Hematopoietic multipotent progenitor cell treated with erythropoietin and hydrocortisone succinate and interleukin-3 and kit ligand, for 15 days (in vitro differentiated cells): ENCODE measurements at places on chromosomes 3 and 15.

- no peak for DNase-seq
Measured at GRCh38 chr15:39195961-39196486, 384.9 kb upstream of the THBS1 start.

DNA sequence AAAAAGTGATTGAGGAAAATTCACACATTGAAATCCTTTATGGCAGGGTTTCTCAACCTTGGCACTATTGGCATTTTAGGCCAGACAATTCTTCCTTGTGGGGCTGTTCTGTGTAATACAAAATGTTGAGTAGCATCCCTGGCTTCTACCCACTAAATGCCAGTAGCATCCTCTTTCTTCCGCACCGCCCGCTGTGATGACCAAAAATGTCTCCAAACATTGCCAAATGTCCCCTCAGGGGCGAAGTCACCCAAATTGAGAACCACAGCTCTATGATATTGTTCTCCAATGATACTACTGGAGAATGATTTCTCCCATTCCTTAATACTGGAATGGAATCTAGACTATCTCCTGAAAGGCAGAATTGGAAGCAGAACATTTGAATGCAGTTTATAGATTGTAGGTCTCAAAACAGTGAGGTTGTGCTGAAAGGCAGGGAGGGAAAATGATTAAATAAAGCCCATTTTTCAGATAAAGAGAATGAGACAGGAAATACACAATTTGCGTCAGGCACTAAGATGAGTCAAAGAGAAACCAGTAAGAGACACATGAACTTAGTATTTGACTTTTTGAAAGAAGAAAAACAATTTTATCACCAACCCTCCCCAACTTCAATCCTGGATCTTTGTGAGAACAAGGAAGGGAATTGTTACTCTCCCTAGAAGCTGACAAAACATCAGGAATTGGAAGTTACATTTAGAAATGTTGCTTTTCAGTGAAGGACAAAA is 101.6 kb upstream of the TNIK start:
- DNase-seq = no peak

GRCh38 chr15:39397883-39398282 is 183.0 kb upstream of the THBS1 start:
- DNase-seq = no peak

- DNase-seq = no peak
Measured at GRCh38 chr3:105304487-105304886, 62.2 kb upstream of the ALCAM start.

DNA sequence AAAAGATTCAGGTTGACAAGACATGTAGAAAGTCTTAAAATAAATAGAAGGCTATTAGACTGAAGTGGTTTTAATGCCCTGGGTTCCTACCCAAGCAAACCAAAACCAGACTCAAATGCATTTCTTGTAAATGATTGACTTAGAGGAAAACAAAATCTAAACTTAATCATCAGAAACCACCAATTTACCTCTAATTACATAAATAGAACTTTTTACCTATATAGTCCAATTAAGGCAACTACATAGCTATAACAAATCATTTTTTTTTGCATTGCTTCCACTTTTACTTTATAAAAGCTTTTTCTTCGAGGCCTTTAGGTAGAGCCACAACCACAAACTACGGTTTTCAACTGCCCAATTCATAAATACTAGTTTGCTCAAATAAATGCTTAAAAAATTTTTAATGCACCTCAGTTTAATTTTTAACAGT is 231.3 kb upstream of the ARHGEF26 start:
- no peak for DNase-seq

GRCh38 chr3:79367066-79367465 is 400.7 kb downstream of the ROBO1 start:
- DNase-seq = no peak

DNA sequence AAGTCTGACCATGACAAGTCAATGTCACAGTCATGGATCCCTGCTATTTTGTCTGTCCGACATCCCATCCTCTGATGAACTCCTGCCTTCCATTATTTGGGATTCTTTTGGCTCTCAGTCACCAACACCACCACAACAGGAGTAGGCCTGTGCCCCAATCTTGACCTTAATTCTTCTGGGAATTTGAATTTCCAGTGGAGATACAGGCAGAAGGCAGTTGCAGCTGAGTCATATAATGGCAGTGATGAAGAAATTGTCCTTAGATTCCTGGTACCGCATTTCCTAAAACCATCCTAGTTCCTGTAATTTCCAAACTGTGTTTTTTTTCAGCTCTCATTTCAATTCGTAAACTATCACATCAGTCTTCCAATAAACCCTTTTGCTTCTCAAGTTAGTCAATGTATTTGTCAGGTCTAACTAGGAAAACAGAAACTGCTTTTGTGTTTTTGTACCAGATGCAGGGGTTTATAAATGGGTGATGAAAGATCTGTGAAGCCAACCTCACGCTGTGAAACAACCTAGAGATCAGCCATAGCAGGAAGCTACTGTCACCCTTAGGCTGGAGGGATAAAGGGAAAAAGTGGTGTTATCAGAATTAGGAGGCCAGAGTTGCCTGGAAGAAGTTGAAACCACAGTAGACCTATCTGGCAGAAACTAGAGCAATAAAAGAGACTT is 126.3 kb upstream of the TMEM108 start:
- no peak for DNase-seq

- no peak for DNase-seq
Measured at GRCh38 chr3:126026761-126027160, 57.2 kb downstream of the SLC41A3 start.

DNA sequence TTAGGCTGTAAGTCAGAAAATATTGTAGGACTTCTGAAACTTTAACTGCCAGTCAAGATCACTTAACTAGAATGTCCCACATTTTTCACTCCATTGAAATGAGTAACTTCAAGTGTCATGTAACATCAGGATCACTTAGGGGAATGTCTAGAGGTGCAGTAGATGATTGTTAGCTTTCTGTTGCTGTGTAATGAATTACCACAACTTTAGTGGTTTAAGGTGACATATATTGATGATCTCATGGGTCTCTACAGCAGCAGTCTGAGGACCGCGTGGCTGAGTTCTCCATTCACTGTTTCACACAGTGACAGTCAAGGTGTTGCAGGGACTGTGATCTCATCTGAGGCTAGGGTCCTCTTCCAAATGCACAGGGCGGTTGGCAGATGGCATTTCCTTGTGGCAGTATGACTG is 82.7 kb downstream of the SLC25A26 start:
- no peak for DNase-seq
